ENCODE measurements at places on chromosomes 1 and 21. TPM values are rescaled to one million over a fixed set of nuclear protein-coding genes. Genes with fewer than 3 reads are reported as not detected.

The FOXD3 gene
- 42.5 TPM for total RNA-seq

The PTPRF gene
- total RNA-seq, result 125 TPM

The TMEM200B gene
- 3.8 TPM for total RNA-seq

The DMRTB1 gene
- total RNA-seq, result not detected

The ABCG1 gene
- total RNA-seq, result 3.3 TPM

The PTPN7 gene
- total RNA-seq, result not detected

The GTF2B gene
- total RNA-seq, result 22.4 TPM

The SH2D1B gene
- not detected for total RNA-seq

The UBXN10 gene
- total RNA-seq, result 1.4 TPM

The TRABD2B gene
- total RNA-seq, result 0.49 TPM

The RIPK4 gene
- total RNA-seq, result not detected

The DMBX1 gene
- not detected for total RNA-seq

The LRP8 gene
- 49.7 TPM for total RNA-seq

The FLG gene
- total RNA-seq, result not detected

The DNM3 gene
- total RNA-seq, result 3.9 TPM

The OR6K3 gene
- not detected for total RNA-seq

The ZBTB8OS gene
- total RNA-seq, result 49.1 TPM

The KAZN gene
- total RNA-seq, result 11.6 TPM

The NBPF8 gene
- total RNA-seq, result 22.8 TPM

The MPZL1 gene
- 113 TPM for total RNA-seq

The SLC5A3 gene
- 19.6 TPM for total RNA-seq

The SPRR5 gene
- not detected for total RNA-seq

The MIGA1 gene
- 8.0 TPM for total RNA-seq

The CD5L gene
- not detected for total RNA-seq

The SPRR2B gene
- not detected for total RNA-seq

The KDF1 gene
- total RNA-seq, result not detected
